ENCODE measurements at places on chromosomes 12 and 14.

DNA sequence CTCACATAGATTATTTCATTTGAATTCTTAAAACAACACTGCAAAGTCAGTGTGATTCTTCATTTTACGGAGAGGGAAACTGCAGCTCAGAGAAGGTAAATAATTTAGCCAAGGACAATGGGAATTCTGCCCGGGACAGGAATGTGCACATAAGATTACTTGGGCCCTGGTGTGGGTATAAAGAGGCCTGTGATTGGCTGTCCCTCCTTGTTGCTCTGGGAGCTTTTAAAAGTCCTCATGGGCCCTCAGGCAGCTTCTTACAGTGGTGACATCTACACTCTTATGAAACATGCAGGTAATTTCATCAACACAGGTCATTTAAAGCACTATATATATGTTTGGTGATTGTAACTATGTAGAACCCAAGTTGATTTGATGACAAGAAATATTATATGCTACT is 100.3 kb downstream of the ESR2 start:
- DNase-seq = no peak

- DNase-seq = peak; percentile 58
Observed at GRCh38 chr14:69658664-69659261, 47.4 kb downstream of the SUSD6 start.

DNA sequence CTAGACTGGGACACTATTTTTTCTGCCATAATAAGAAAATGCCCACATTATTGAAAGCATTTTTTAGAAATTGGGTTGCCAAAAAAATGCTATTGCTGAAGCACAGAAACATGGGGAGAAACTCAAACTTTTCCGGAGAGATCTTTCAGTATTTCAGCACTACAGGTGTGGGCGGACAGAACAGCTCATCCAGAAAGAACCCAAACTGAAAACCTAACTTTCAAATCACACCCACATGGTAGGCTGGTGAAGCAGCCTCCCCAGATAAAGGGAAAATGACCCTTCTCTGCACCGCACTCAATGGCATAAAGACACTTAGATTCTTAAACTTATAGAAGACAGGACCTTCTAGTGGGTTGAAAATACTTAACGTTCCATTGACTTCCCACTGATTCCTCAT is 62.3 kb upstream of the TMPO start:
- DNase-seq = no peak

GRCh38 chr14:99734406-99735051 is 50.4 kb downstream of the CYP46A1 start:
- no peak for DNase-seq

DNA sequence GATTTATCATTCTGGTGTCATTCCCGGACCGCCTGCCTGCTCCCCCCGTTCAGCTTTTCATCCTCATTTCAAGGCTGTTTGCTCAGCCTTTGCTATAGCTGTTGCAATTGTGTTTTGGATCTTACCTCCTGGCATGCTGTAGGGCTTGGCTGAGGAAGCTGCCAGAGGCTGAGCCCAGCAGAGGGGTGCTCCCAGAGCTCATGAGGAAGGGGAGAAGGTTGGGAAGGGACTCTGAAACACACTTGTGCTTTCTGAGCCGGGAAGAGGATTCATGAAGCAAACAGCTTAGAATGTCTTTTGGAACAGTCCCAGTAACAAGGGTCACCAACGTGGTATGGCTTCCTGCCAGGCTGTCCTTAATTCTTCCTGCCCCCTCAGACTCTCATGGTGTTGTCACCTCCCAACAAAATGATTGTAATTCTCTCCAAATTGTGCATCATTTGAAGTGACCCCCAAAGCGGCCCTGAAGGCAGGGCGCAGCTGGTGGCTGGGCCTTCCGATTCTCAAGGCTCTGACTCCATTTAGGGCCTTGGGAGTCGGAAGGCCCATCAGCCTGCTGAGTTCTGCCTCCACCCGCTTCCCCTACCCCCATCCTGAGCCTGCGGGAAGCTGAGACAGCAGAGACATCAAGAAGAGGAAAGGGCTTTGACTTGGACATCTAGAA is 111.9 kb upstream of the ARHGAP5 start:
- no peak for DNase-seq

- DNase-seq = peak; percentile 46
Observed at GRCh38 chr14:74979442-74980397, 23.0 kb upstream of the EIF2B2 start.

DNA sequence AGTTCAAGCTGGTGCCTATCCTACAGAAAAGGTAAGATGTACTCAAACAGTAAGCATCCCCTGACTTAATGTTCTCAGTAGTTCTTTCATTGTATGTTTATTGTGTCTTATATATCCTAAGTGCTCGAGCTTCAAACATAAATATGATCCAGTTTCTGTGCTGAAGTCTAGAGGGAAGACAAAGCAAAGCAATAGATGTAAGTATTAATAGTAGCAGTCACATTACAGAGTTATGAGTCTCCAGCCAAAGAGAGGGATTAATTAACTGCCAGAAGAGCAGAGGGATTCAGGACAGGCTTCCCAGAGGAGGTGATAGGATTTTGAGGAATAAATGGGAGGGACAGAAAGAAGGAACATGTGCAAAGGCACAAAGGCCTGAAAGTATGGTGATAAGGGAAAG is 1.4 kb downstream of the NGDN start:
- DNase-seq = no peak

- no peak for DNase-seq
Observed at GRCh38 chr12:93018610-93019009, 89.5 kb upstream of the EEA1 start.

DNA sequence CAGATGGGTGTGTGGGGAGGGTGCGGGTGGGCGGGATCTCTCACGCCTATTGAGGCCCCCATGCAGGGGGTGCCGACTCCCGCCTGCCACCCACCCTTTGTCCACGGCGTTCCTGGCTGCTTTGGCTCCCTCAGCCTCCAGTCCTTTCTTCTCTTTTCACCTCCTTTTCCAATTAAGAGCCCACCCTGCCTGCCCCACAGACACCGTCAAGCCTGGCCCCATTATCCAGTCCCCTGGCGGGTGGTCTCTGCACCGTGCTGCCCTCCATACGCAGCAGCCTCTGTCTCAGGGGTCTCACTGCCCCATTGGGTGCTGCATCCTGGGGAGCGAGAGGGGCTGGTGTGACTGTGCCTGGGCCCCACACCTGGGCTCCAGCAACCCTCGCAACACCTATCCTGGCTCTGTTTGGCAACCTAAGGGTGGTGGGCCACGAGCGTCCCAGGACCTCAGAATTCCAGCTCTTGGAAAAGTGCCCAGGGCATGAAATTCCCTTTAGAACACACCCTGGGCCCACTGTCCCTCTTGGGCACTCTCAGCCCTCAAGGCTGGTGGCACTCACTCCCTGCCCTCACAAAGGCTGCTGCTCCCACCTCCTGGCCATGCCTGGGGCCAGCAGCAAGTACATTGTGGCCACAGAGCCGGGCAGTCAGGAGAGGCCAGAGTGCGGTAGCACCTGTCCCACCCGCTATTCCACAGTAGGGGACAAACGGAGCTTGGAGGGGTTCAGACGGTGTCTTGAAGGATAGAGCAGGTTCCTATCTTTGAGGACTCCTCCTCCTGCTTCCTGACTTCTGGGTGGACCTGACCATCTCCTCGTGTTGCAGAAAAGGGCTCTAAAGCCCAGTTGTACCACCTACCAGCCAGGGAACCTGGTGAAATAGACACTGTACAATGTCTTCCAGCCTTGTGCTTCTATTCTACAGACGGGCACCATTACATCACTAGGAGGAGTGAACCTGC is 114.1 kb downstream of the KIF26A start:
- DNase-seq = no peak

DNA sequence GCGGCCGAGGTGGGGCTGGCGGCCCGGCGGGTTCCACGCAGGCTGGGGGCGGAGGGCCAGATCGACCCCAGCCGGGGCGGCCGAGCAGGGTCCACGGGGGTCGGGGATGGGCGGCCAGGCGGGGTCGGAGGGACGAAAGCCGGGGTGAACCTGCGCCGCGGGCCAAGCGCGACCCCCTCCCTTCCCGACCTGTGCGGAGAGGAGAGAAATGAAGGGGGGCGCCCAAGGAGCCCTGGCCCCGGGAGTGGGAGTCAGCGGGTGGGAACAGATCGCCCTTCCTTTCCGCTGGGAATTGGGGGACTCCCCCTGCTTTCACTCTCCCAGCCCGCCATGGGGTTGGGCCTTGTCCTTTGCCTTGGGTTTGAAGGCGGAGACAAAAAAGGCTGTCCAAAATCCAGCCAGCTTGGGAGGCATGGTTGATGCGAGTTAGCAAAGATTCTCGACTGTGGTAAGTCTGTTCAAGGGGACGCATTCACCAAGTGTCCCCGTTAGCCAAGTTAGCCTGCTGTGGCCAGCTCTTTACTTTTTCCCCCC is 559 bp upstream of the CKAP4 start:
- DNase-seq = peak; percentile 76
